Stimulated activated CD8-positive, alpha-beta memory T cell treated with anti-CD3 and anti-CD28 coated beads, Interleukin-12 subunit alpha, Interleukin-12 subunit beta, amount 100 ng/mL, for 4 hours (primary cell): ENCODE measurements at places on chromosomes 7 and 10.

- no peak for DNase-seq
Measured at GRCh38 chr10:102326031-102326430, 69.5 kb upstream of the NFKB2 start.

GRCh38 chr7:101882005-101882421, 64.6 kb downstream of the CUX1 start:
- no peak for DNase-seq

DNA sequence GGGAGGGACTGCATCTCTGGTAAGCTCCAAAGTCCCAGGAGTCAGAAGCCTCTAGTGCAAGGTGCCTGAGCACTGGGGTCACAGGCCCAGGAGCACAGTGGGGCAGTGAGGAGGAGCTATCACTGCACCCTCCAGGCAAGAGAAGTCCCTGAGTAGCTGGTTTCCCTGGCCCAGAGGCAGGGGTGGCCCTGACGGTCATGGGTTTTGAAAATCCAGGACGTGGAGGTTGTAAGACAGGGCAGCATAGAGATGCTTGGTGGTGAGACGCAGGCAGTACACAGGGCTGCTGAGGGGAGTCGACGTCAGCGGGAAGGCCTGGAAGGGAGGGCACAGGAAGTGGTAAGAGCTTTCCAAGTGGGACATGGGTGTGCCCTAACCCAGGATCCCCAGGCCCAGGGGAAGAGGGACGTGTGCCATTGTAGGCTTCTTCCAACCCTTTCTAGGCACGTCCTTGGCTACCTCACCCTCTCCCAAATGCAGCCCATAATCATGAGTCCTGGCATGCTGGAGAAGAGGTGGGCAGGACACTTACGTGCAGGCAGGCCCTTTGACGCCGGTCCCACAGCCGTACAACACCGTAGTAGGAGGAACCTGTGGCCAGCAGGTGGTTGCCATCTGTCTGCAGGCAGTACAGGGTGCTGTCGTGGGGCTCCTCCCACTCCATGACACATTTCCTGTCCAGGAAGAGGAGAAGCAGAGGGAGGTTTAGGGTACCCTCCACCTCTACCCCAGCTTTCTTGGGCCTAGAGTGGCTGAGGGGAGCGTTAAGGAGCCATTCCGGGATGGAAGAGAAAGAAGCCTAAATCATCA, 23.2 kb downstream of the DPCD start:
- no peak for DNase-seq

DNA sequence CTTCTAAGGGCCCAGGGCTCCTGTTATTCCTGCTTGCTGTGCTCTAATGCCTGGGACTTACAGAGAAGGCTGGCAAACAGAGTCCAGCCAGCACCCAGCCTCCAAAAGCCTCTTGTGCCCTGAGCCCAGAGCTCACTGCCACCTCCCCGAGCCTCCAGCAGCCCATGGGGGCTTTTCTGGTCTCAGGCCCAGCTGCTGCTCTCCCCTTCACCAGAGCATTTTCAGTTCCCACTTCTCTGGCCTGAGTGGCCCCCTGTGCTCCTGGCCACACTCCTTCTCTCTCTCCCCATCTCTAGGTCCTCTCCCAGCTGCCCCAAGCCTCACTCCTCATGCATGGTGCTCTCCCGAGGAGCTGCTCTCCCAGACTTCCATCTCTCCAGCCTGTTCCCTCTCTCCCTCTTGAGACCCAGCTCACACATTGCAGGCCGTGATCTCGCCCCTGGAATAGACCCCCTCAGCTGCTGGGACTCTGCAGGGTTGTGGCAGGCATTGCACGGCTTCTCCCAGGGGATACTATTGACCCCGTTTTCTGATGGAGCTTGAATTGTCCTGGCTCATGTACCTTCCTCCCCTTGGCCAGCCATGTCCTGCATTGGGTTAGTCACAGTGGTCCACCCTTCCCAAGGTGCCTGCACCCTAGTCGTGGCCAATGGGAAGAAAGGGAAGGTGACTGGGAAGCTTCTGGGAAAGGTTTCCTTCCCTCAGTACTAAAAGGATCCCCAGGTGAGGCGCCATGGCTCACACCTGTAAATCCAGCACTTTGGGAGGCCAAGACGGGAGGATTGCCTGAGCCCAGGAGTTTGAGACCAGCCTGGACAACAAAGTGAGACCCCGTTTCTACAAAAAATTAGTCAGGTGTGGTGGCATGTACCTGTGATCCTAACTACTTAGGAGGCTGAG, 9.0 kb upstream of the RASSF4 start:
- no peak for DNase-seq

- no peak for DNase-seq
Measured at GRCh38 chr10:72784551-72785351, 92.8 kb downstream of the MCU start.

DNA sequence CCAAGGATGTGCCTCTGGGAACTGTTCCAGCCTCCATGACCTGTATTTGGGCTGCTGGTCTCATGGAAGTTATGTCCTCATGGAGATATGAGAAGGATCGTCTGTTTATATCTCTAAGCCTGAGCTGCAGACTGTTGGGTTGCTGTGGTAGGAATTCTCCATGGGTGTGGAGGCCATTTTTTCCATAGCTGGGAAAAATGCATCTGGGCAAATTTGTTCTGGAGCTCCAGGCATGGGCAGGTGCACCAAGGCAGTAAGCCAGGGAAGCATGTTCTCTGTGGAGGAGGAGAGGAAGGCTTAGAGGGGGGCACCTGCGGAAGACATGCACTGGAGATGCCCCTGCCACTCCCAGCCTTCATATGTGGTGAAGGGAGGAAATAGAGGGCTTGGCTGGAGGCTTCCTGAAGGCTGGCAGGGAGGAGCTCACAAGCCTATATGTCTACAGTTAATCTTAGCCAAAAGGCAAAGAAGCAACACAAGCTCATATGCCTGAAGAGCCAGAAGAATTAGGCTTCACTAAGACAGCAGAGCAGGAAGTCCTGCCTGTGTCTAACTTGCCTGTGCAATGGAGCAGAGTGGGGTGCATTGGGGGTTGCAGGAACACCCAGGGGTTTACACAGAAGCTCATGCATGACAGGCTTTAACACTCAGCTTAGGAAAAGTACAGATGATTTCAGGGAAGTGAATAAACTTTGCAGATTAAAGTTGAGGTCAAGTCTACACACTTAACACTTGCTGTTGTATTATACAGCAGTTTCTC, 35.1 kb upstream of the CXCL12 start:
- DNase-seq = no peak

GRCh38 chr7:35353481-35353880, 99.6 kb upstream of the TBX20 start:
- no peak for DNase-seq

DNA sequence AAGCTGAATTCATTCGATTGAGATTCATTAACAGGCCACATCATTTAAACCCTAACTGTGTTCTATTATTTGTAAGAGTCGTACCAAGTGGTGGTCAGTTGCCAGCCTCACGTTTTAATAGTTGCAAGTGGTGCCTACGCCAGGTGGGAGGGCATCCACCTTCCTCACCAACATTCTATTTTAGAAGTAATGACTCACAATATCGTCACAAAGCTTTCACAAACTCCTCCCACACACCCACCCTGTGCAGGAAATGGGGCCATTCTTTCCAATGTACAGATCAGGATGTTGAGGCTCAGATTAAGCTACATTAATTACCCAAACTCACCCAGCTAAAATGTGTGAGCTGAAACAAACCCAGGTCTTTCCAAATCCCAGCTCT, 77.3 kb upstream of the SAMD8 start:
- no peak for DNase-seq

DNA sequence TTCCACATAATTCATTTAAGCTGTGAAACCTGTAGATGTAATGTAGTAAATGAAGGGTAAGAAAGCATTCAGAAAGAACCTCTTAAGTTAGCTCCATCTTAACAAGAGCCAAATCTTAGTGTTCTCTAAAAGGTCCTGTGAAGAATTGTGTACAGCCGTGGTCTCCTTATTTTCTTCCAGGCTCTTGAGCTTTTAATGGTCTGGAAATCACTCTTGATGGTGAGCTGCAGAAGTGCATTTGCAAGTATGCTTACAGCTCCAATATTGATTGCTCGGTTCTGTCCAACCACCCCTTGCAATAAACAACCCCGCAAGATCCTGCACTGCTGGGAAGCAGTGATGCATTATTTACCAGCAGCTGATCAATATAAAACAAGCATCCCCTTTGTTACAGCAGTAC, 690.8 kb upstream of the FZD8 start:
- DNase-seq = no peak

GRCh38 chr10:53013201-53013810, 240.7 kb upstream of the MBL2 start:
- DNase-seq = no peak

GRCh38 chr10:48496831-48497779, 107.8 kb downstream of the ARHGAP22 start:
- DNase-seq = no peak
